CD4-positive, CD25-positive, alpha-beta regulatory T cell (primary cell): ENCODE measurements at places on chromosomes 12 and 14.
A peak's percentile ranks its signal among the peaks of the same experiment; 100 is the strongest.

GRCh38 chr12:29980304-29980703 is 196.6 kb upstream of the TMTC1 start:
- no peak for DNase-seq

- no peak for DNase-seq
Observed at GRCh38 chr14:101965770-101966722, 1.7 kb downstream of the DYNC1H1 start.

DNA sequence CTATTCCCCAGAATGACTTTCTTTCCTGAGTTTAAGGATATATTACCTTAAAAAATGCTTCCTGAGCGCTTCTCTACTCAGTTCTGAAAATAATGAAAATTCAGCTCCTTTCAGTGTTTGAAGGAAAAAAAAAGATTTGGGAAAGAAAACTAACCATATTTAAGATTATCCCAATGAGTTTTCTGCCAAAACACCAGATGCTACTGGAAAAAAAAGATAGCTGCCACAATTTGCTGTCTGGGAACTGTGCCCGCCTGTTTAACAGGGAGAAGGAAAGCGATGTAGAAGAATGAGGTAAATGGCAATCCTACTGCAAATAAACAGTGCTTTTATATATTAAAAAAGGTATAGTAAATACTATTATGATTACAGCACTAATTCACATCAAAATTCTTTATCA is 367.6 kb upstream of the PRICKLE1 start:
- DNase-seq: no peak

DNA sequence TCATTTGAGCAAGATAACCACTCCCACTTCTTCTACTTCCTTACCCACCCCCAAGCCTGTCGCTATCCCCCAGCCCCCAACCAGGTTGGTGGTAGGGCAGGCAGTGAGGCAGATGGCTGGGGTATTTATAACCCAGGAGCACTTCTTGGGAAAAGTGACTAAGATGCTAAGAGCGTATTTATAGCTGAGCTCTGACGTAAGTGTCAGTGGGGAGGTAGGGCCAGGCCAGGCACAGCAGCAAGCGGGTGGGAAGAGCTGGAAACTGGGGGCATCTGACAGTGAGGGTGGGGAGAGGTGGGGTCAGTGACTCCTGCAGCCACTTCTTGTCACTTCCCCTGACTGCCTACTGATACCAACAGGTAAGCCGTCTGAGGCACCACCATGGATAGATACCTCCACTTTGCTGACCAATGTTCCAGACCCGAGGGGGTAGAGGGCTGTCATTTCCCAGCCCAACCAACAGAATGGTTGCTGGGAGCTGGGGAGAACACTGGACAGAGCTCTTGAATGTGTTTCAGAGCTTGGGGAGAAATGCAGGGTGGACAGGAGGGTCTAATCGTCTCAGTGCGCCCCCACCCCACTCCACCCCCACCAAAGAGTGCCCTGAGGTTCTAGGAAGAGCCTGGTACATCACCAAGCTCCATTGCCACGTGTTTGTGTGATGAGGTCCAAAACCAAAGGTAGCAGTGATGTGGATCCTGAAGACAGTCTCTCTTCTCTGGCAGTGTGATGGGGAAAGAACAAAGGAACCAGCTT is 2.7 kb upstream of the INHBE start:
- no peak for DNase-seq

- no peak for DNase-seq
Observed at GRCh38 chr12:116381744-116382685, 104.5 kb upstream of the MED13L start.

GRCh38 chr14:99278836-99279235 is 6.8 kb upstream of the BCL11B start:
- DNase-seq: no peak

- no peak for DNase-seq
Observed at GRCh38 chr14:65492266-65492665, 79.7 kb downstream of the FUT8 start.

- no peak for DNase-seq
Observed at GRCh38 chr12:132622437-132623071, 4.0 kb downstream of the P2RX2 start.

DNA sequence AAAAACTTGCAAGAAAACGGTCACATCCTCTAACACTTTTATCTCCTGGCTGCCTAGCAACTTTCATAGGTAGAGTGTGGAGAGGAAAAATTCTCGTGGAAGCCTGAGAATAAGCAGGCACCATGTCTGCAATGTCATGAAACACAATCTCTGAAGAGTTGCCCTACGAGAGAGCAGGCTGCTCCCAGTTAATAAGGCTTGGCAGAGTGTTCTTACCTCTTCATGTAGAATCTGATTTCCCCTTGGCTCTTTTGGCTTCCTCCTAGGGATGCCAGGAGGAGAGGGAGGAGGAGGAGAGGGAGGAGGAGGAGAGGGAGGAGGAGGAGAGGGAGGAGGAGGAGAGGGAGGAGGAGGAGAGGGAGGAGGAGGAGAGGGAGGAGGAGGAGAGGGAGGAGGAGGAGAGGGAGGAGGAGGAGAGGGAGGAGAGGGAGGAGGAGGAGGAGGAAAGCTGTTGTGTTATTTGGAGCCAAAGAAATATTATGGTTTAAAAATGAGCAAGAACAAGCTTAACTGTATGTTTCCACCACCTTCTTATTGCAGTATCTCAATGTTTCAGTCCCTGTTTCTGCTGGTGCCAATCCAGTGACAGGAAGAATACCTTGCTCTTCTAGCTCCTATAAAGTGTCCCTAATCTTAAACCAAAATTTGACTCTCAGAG is 52.9 kb downstream of the EGLN3 start:
- no peak for DNase-seq

GRCh38 chr12:123064885-123065619 is 84.6 kb downstream of the ARL6IP4 start:
- no peak for DNase-seq

DNA sequence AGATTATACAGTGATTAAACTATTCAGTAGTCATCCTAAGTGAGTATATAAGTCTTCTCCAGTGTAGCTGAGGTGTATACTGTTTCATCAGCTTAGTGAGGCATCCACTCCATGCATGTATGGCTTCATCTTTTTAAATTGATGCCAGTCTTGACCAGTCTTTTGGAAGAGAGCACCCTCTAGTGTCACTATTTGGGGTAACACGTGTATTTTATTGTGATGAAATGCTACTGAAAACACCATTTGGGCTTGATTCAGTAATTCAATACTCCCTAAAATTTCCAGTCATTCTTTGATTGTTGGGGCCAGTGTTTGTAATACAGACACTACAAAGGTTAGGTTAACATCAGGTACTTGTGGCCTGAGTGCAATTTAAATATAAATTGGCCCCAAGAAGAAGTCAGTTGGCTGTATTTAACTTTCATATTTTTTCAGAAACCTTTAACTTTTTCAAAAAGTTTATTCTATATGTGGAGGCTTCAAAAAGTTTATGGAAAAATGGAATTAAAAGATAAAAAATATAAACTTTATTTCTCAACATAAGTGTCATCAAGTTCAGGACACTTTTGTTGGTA is 35.3 kb downstream of the MIPOL1 start:
- DNase-seq: peak; percentile 14

- peak; percentile 82 for DNase-seq
Observed at GRCh38 chr12:111529424-111530368, 69.4 kb downstream of the ATXN2 start.

- peak; percentile 83 for DNase-seq
Observed at GRCh38 chr14:49971156-49972130, 78.6 kb downstream of the ARF6 start.

DNA sequence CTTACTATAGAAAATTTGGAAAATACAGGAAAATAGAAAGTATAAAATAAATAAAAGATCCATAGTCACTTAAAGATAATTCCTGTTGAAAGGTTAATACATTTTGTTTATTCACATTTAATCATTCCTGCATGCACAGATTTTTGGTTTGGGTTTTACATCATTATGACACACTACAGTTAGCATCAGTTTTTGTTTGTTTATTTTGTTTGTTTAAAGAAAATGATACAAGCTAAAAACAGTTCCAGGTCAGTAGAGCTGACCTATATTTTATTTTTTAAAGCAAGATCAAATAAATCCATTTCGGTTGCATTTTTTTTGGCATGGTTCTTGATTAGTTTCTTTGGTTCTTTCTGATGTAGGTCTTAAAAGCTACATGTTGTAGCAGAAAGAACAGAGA is 68.8 kb upstream of the CCDC91 start:
- DNase-seq: no peak

DNA sequence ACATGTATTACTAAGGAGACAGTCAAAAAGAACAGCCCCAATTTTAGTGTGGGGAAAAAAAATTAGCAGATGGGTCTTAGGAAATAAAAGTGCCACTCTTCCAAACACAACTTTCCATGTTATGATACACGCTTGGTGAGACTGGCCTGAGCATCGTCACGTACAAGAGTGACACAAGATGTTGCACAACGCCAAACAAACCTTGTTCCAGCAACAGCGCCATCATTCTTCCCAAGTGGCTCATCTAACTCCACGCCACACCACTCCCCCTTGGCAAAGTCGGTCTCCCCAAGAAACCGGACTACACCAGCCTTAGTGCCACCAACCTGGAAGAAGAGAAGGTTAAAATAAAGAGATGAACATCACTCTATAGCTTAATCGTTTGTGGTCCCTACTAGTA is 58.7 kb downstream of the CLIP1 start:
- no peak for DNase-seq

DNA sequence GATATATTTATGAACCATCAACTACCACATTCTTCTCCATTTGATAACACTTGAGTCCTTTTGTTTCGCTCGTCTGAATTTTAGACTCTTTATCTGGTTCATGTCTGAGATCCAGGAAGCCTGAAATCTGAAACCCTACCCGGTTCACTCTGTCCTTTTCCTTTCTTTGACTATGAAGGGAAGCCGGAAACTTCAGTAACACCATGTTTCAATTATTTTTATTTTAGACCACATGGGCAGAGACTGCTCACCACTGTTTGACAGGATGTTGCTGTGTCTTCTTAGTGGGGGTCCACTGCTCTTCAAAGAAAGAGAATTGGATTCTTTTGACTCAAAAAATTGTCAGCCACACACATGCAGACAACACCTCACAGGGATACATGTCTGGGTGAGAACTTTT is 331.9 kb upstream of the FLRT2 start:
- DNase-seq: no peak

GRCh38 chr14:75548544-75548943 is 26.3 kb downstream of the BATF start:
- no peak for DNase-seq

- no peak for DNase-seq
Observed at GRCh38 chr12:68007033-68007432, 17.8 kb downstream of the IFNG-AS1 start.

GRCh38 chr12:114018669-114019068 is 52.5 kb upstream of the RBM19 start:
- no peak for DNase-seq

DNA sequence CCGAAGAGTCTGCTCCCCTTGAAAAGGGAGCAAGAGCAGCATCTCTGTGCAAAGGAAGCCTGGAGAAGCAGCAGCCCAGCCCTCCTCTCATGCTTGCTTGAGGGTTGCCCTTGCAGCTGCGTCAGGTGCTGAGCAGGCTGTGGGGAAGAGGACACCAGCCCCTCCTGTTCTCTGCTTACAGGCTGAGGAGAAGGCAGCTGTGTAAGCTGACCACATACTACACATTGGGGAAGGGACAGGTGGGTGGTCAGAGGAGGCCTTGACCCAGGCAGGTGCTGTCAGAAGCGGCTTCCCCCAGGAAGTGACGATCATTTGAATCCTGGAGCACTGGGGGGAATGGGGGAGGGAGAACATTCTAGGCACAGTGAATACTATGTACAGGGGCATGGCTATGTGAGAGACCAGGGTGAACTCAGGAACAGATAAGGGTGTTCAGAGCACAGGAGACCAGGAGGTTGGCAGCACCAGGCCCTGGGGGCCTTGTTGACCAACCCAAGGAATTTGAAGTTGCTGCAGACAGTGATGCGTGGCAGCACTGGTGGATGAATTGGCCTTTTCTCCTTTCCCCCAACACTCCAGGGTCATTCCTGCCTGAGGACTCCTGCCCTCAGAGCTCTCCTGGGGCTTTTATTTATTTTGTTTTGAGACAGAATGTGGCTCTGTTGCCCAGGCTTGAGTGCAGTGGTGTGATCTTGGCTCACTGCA is 2.7 kb upstream of the KLC1 start:
- DNase-seq: peak; percentile 15

DNA sequence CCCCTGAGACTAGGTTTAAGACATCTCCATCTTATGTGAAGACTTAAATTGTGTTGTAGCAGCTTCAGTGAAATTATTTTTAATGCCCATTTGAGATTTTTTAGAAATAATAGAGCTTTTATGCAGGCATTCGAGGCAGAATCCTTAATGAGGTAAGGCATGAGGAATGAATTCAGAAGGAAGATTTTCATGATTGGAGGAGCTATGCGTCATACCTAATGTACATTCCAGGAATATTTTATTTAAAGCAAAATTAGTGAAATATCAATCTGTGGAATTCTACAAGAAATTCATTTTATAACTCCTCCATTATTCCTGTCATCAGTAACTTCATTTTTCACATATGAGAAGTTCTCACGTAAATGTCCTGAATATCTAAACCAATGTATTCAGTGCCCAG is 36.0 kb upstream of the GARIN6 start:
- DNase-seq: no peak

GRCh38 chr12:117111821-117112595 is 12.8 kb upstream of the TESC start:
- no peak for DNase-seq

DNA sequence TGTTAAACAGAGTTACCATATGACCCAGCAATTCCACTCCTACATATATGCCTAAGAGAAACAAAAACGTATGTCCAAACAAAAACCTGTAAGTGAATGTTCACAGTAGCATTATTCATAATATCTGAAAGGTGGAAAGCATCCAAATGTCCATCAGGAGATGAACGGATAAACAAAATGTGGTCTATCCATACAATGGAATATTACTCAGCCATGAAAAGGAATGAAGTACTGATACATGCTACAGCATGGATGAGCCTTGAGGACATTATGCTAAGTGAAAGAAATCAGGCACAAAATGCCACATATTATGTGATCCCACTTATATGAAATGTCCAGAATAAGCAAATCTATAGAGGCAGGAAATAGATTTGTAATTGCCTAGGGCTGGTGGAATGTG is 16.8 kb downstream of the MOK start:
- no peak for DNase-seq

DNA sequence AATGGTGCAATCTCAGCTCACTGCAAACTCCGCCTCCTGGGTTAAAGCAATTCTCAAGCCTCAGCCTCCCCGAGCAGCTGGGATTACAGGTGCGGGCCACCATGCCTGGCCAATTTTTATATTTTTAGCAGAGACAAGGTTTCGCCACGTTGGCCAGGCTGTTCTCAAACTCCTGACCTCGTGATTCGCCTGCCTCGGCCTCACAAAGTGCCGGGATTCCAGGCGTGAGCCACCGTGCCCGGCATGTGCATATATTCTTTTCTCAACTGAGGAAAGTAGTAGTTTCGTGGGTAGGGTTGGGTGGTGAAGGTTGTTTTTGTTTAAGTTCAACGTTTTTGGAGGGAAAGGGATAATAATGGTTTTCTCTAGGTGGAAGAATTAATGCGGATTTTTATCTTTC is 94.2 kb upstream of the CEP83 start:
- no peak for DNase-seq

- no peak for DNase-seq
Observed at GRCh38 chr12:119911182-119911581, 34.1 kb upstream of the CIT start.

- peak; percentile 35 for DNase-seq
Observed at GRCh38 chr14:87805315-87805723, 187.7 kb downstream of the GALC start.
